Astrocyte of the spinal cord (primary cell): ENCODE measurements at places on chromosomes 7 and 10.

GRCh38 chr7:157464111-157464970, 127.5 kb downstream of the DNAJB6 start:
- DNase-seq = no peak

GRCh38 chr7:4233146-4233545, 448.9 kb upstream of the FOXK1 start:
- DNase-seq = no peak

- peak; percentile 5 for DNase-seq
These were observed 37.7 kb upstream of the SMARCD3 start for GRCh38 chr7:151286148-151286547.

DNA sequence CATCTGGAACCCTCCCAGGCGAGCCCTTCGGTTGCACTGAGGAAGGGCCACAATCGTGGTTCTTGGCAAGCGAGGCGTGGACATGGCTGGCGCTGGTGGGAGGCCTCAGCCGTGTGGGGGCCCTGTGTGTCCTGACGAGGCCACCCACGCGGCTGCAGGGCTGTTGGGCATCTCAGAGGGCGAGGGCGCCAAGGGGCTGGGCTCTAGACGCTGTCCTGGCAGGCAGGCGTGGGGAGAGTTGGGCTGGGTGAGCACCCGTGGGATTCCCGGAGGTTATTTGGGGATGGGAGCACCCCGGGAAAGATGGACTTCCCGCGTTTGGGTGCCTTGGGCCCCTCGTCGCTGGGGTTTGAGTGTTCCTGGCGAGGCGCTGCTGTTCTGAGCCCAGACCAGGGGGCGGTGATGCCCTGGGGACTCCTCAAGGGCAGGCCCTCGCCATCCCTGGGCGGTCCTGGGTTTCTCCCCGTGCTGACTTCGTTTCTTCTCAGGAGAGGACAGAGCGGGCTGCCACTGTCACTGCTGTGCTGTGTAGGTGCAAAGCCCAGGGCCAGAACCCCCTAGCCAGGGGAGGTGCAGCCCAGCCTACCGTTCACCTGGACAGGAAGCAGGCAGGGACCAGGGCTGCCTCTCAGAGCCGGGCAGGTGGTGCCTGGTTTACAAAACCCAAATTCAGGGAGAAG, 87.2 kb downstream of the DNAJB6 start:
- no peak for DNase-seq

DNA sequence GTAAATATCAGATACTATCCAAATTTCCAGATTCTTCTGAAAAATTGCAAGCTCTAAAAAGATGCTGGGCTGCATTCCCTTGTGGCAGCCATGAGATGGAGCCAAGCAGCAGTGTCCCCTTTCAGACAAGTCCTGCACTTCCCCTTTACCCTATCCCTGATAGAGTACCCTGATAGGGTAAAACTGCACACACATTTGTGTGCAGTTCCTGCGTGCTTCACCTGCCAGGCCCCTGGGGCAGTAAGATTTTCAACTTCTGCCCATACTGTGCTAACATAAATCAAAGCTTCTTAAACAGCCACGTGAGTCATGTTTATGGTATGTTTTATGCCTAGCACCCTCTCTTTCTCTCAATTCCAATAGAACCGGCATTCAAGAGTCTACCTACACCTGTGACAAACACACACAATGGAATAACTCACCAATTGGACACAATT, 52.2 kb downstream of the IFIT5 start:
- peak; percentile 65 for DNase-seq

GRCh38 chr7:149714910-149715471, 58.4 kb downstream of the ZNF467 start:
- DNase-seq = peak; percentile 17

- DNase-seq = no peak
These were observed 54.6 kb upstream of the TRIM24 start for GRCh38 chr7:138405496-138405895.

DNA sequence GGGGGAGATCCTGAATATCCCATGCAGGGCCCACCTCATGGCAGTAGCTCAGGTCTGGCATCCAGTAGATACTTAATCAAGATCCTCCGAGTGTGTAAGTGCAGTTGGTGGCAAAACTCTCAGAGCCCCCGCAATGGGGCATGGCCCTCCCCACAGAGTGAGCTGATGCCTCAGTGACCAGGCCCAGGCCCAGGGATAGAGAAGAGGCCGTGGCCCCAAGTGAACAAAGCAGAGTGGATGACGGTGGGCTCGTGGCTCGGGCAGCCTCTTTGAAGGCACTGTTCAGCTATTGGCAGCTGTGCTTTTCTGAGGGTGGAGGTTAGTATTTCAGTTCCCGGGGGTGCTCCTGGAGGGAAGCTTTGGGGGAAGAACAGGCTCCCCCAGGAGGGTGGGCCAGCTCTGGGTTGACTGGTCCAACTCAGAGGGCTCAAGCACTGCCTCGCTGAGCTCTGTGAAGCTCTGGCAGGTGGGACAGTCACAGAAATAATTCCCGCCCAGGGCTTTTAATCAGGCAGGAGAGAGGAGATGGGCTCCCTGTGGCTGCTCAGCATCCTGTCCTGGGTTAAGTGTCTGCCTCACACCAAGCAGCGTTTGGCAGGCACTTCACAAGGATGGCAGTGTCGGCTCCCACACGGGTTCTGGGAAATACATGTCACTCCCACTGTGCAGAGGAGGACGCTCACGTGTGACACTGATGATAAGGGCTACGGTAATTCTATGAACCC, 583.6 kb downstream of the TCERG1L start:
- no peak for DNase-seq

GRCh38 chr10:1241322-1241890, 185.2 kb downstream of the WDR37 start:
- DNase-seq = no peak

- no peak for DNase-seq
These were observed 60.0 kb downstream of the VSTM4 start for GRCh38 chr10:49055221-49055849.

DNA sequence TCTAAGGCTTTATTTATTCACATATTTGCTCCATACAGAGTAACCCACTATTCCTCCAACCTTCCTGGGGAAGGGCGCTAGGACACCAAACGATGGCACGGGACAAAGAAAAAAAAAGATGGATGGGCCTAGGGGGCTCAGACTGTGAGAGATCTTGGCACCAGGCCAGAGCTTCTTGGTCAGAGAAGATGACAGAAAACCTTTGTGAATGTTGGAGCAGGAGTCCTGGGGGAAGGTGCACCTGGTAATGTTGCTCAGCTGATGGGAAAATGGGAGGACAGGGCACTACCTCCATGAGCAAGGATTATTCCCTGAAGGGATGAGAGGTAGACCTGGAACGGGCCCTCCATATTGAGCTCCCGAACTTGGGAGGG, 1.4 kb upstream of the SH3PXD2A start:
- DNase-seq = no peak

DNA sequence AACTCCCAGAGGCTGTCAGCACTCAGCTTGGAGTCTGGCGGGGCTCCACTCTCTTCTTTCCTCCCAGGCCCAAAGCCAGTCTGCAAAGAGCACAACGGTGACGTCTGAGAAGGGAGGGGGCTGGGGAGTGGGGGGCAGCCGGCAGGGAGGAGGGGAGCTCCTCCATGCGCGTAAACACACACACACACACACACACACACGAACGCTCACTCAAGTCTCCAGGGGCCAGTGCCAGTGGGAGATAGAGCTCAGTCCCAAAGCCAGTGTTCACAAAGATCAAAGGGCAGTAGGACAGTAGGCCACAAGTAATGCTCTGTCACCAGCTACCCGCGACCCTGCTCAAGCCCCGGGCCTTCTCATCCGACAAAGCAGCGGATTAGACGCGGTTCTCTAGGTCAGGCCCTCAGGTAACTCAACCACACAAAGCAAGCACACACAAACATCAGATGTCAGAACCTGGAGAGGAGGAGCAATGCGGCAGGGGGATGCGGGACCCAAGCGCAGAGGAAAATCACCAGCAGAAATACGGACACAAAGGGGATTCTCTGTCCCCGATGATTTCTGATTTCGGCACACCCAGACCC, 19.9 kb downstream of the TCAF1 start:
- peak; percentile 73 for DNase-seq

DNA sequence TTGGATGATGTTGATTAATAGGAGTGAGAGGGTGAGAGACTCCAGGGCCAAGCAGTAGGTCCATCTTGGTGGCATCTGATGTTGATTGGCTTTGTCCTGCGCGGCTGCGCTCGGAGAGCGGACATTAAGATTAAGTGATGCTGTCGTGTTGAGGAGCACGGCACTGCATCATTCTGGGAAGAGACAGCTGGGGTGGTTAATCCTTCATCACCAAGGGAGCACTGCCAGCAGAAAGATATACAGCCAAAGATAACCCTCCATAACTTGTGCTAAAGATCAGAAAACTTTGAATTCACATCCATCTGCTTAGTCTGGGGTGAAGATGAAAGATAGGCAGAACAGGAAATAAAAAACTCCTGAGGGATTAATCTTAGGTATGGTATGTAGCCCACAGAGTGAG, 208.3 kb downstream of the LRMDA start:
- no peak for DNase-seq

DNA sequence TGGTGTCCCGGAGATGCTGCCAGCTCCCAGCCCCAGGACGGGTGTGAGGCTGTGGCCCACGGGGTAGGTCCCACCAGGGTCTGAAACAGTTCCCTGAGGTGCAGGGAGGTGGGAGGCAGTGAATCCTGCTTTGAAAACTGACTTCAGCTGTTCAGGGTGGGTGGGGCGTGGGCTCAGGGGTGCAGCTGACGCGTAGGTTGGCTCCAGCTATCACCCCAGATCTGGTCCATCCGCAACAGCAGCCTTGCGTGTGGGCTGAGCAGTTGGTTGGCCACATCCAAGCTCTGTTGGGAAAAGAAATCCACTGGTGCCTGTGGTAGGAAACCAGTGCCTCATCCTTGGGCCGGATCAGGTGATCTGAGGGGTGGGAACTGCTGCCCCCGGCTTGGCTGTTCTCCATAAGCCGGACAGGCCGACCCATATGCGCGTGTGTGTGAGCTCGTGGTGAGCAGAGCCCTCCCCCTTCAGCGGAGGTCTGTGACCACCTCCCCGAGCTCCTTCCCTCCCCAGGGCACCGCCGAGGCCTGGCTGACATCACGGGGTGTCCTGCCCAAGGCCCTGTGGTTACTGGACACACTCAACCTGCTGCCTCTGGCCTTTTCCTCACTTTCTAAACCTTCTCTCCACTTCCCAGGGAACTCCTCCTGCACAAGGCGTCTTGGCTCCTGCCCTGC, 15.4 kb upstream of the FAM20C start:
- DNase-seq = no peak

- DNase-seq = no peak
These were observed 242.8 kb upstream of the TMEM72 start for GRCh38 chr10:44668336-44668735.

- DNase-seq = no peak
These were observed 92.2 kb upstream of the OIT3 start for GRCh38 chr10:72801263-72801868.

GRCh38 chr7:73829921-73830680, 695 bp upstream of the CLDN4 start:
- DNase-seq = no peak

- DNase-seq = peak; percentile 94
These were observed 26.4 kb upstream of the SRGN start for GRCh38 chr10:69061305-69062161.

GRCh38 chr10:131790021-131790420, 110.8 kb upstream of the PPP2R2D start:
- no peak for DNase-seq

DNA sequence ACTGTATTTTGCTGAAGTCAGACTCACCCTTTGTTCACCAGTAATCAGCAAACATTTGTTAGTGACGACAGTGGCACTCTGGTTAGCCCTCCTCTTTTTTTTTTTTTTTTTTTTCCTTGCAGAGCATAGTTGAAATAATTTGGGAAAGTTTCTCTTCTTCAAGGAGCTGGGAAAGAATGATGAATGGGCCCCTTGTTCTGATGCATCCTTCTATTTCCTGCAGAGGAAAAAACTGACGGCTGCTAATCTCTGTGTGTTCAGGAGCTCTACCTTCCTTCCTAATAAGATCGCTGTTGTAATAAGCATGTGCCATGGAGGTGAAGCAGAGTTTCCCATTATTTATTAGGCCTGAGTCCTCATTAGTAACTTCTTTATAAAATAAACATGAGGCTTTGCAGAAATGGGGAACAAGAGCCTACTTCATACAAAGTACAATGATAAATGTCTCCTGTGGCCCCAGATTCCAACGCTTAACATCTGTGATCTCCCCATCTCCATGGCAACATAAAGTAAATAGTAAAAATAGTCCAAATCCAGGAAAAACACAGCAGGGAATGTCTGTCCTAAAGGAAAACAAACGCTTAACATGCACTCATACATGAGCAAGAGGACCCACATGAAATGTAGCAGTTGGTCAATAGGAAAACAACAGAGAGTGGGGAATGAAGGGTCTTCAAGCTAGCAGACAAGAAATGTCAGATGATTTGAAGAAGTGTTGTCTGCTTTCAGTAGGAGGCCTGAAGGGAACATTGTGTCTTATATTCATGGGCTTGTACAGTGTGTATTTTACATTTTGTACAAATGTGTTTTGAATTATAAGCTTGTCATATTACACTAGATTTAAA, 59.1 kb upstream of the CALD1 start:
- peak; percentile 81 for DNase-seq

GRCh38 chr10:86583983-86584382, 62.4 kb upstream of the WAPL start:
- DNase-seq = no peak

DNA sequence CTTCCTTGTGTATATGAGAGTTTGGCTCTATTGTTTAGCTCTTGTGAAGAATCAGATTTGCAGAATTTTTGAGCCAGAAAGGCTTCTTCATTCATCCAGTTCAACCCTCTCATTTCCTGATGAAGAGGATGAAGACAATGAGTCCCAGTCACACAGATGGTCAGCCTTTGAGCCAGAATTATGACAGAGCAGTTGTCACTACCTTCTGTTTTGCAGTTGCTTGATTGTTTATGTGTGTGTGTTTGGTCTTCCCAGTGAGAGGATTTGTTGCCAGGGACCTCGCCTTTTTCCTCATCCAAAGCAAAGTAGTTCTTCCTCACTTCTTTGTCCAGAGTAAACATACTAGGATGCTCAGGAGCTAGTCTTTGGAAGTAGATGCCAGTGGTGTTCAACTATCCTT, 15.6 kb downstream of the MDFIC start:
- no peak for DNase-seq

DNA sequence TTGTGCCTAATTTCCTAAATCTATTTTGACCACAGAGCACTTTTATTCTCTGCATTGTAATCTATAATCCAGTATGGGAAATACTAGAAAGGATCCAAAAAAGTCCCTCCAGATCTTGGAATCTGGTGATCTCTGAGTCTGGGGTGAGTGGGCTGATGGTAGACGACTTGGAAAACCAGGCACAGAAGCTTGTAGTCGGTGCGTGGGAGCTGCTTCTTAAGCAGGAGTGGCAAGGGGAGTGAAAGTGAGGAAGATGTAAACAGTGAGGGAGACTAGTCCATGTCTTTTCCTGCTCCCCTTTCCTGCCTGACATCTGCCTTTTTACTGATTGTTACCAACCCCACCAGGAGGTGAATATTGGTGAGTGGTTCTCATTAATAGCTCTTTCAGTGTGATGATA, 6.8 kb downstream of the AUTS2 start:
- DNase-seq = no peak

GRCh38 chr10:79385804-79386531, 38.7 kb downstream of the PPIF start:
- DNase-seq = no peak

DNA sequence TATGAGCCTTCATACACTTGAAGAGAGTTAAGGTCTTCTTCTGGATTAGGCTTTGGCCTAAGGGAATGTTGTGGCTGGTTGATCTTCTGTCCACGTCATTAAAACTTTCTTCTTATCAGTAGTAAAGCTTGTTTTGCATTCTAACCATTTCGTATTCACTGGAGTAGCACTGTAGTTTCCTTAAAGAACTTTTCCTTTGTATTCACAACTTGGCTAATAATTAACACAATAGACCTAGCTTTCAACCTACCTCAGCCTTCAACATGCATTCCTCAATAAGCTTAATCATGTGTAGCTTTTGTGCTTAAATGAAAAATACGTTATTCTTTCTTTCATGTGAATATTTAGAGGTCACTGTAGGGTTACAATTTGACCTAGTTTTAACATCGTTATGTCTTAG, 42.8 kb downstream of the AKR1C8 start:
- DNase-seq = no peak
